ENCODE measurements at places on chromosomes 12 and 14. TPM values are rescaled to one million over a fixed set of nuclear protein-coding genes. Genes with fewer than 3 reads are reported as not detected.

DNA sequence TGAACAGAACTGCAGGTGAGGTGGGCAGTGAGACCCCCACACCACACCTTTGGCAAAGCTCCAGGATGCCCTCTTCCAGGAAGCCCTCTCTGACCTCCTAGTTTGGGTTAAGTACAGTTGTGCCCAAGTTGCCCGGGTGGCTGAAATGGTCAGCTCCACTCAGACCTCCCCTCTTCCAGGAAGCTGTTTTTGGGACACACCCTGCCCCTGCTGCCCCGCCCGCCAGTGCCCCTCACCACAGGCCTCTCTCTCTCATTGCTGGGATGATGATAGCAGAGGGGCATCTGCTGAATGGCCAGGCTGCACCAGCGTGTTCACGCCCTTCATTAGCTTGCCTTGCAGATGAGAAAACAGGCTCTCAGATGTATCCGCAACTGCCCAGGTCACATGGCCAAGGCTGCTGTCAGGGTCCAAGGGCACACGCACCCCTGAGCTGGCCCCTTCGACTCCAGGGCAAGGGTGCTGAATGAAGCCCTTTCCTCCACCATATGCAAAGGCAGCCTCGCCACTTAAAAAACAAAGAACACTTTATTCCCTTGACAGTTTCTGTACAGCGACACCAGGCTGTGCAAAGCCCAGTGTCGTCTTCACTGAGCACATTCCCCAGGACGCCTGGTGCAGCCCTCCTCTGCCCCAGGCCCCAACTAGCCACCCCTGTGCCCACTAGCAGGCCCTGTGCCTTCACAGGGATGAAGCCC lies 15.5 kb downstream of the SLC25A29 start:
- no peak overlapping the region for H3K27ac ChIP-seq
- H3K27me3 ChIP-seq, result no peaks in the 10 kb centered on the region
- no peak for DNase-seq
- H3K36me3 ChIP-seq, result no peaks in the 10 kb centered on the region
- H3K4me1 ChIP-seq, result peaks cover 4% of the 10 kb centered on the region
- H3K4me3 ChIP-seq, result no peak overlapping the region

DNA sequence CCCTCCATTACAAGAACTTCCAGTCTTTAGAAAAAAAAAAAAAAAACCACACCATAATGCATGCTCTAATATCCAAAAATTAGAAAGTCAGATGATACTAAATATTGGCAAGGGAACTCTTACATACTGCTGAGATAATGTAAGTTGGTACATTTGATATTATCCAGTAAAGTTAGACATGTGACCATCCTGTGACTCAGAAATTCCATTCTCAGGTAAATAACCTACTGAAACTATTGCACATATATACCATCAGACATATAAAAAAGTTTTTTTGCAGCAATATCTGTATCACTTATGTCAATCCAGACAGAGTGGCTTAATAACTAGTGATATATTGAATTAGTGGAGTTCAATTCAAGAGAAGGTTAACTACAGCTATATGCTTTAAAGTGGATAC lies 63.5 kb downstream of the KITLG start:
- no peak overlapping the region for H3K4me3 ChIP-seq
- no peaks in the 10 kb centered on the region for H3K4me1 ChIP-seq
- no peaks in the 10 kb centered on the region for H3K27me3 ChIP-seq
- no peak overlapping the region for H3K27ac ChIP-seq

GRCh38 chr12:57817261-57817989 lies 1.1 kb downstream of the AVIL start:
- no peaks in the 10 kb centered on the region for H3K4me1 ChIP-seq
- peaks cover 12% of the 10 kb centered on the region for H3K36me3 ChIP-seq
- H3K27me3 ChIP-seq, result no peaks in the 10 kb centered on the region
- no peak overlapping the region for H3K4me3 ChIP-seq
- H3K27ac ChIP-seq, result no peak overlapping the region
- DNase-seq, result no peak

DNA sequence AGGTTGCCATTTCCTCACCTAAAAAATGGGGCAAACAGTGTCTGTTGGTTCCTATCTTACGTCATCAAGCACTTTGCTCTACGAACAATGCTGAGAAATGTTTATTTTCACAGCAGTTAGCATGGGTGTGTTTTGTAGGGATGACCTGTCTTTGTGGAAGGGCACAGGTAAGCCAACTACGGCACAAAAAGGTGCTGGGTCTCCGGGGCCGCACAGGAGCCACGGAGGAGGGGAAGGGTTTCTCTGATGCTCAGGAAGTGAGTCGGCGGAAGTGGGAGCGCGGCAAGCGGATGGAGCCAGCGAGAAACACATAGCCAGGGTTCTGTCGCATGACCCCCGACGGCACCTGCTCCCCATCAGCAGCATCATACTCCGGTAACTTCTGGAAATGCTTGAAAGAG lies 65.6 kb upstream of the TCL1B start:
- DNase-seq, result no peak
- H3K4me3 ChIP-seq, result no peak overlapping the region
- no peaks in the 10 kb centered on the region for H3K4me1 ChIP-seq
- H3K36me3 ChIP-seq, result no peaks in the 10 kb centered on the region

The FGF6 gene
- total RNA-seq, result not detected

All from CD8-positive, alpha-beta memory T cell (primary cell).